ENCODE measurements at places on chromosomes 1 and 21.

DNA sequence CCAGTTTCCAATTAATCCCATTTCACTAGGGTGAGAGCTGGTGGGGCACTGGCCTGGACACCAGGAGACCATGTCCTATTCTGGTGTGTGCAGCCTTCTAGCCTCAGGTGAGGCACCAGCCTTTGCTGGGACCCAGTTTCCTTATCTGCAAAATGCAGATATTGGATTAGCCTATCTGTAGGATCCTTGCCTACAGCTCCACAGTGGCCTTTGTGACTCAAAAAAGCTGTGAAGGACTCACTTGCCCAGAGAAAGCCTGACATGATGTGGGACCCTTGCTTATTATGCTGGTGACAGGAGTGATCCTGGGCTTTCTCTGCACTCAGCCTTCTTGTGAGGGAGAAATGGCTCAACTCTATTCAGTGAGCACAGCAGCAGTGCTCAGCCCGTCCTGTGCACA lies 32.3 kb downstream of the TENT5C start:
- no peak for DNase-seq

GRCh38 chr1:174989536-174990220 lies 10.1 kb upstream of the CACYBP start:
- DNase-seq: no peak

DNA sequence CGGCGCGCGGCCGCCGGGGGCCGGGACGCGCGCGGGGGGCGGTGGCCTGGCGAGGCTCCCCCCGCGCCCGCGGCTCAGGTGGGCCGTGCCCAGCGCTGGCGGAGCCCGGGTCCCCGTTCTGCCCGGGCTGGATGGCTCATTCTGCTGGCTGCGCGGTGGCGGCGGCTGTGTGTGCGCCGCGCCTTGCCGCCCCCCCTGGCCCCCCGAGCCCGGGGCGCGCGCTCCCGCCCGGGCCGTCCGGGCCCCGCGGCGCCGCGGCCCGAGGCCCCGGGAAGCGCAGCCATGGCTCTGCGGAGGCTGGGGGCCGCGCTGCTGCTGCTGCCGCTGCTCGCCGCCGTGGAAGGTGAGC lies at the start of gene EPHB2:
TSS of gene EPHB2 (plus strand) at position 139 of the 349 bp plus-strand sequence. CDS start at position 283, 144 bp downstream.
- peak; percentile 45 for DNase-seq

- no peak for DNase-seq
Observed at GRCh38 chr1:91553177-91553591, 52.5 kb downstream of the CDC7 start.

GRCh38 chr21:45970674-45971615 lies 10.6 kb upstream of the COL6A1 start:
- DNase-seq: peak; percentile 64

- DNase-seq: no peak
Observed at GRCh38 chr21:37372951-37373350, 6.4 kb downstream of the DYRK1A start.
